ENCODE measurements at places on chromosomes 7 and 10.

DNA sequence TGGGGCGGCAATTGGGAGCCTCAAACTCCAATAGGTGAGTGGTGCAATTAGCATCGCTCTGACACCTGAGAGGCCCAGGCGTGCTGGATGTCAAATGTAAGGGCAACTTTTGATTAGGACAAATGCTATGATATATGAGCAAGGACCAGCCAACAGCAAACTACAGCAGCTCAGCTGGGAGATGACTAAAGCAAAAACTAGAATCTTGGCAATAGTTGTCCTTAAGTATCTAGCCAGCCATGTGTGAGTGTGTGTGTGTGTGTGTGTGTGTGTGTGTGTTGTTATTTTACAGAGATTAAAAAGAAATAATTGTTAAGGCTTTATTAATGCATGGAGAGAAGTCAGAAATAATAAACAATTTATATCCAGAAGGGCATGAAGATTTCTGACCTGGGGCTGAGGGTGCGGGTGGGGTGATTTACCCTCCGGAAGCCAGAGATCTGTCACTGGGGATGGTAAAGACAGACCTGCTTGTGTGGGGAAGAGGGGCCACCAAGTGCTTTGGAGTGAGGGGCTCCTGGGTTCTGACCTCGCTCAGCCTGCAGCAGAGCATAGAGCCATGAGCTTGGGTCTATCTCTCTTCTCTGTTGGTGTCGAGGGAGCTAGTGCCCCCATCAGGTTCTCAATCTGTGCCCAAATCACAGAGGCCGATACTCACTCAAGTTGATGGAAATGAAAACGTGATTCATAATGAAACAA is 77.3 kb downstream of the EMX2 start:
- DNase-seq, result no peak

DNA sequence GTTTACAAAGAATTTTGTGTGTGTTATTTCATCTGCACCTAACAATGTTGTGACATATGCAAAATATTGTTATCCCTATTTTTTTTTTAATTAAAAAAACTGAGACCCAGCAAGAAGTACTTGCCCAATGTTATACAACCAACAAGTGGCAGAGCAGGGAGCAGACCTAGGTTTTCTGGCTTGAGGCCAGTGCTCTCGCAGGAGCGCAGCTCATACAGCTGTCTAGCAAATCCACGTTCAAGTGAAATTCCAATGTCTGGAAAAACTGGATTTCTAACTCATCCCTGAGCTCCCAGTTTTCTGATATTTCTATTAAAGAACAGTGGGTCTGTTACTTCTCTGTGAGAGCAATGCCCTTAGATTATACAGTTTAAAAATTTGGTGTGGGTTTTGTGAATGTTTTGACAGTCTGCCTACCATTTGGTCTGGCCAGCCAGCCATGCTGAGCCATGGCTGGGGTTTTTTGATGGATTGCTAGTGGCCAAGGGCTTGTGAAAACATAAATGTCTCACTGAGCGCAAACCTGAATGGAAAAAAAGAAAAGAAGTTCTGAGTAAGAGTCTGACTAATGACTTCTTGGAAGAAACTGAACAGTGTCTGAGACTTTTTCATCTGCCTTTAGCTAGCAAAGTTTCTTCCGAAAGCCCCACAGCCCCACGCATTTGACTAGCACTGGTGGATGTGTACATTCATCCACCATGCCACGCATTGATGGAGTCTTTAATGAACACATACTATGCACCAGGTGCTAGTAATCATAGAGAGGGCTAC is 15.4 kb upstream of the PRF1 start:
- peak; percentile 61 for DNase-seq

GRCh38 chr10:105950410-105950809 is 1214.1 kb downstream of the SORCS1 start:
- DNase-seq, result peak; percentile 61

DNA sequence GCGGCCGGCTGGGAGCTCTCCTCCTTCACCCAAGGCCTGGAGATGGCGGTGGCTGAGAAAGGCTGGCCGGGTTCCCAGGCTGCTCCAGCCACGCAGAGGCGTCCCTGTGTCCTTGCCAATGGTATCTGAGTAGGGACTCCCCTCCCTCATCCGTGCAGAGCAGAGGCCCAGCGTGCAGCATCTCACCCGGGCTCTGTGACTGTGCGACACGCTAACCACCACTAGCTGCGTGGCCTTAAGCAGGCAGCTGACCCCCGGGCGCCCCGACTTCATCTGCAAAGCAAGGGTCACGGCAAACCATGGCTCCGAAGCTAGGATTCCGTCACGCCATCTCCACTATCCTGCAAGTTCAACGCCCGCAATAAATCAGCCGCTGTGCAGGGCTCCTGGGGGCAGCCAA is 47.2 kb upstream of the TNRC18 start:
- DNase-seq, result no peak

GRCh38 chr10:34996843-34997242 is 93.3 kb downstream of the CUL2 start:
- DNase-seq, result peak; percentile 36

- no peak for DNase-seq
Measured at GRCh38 chr10:13421382-13421917, 73.4 kb upstream of the SEPHS1 start.

GRCh38 chr7:156585025-156585648 is 55.4 kb upstream of the RNF32 start:
- DNase-seq, result no peak

DNA sequence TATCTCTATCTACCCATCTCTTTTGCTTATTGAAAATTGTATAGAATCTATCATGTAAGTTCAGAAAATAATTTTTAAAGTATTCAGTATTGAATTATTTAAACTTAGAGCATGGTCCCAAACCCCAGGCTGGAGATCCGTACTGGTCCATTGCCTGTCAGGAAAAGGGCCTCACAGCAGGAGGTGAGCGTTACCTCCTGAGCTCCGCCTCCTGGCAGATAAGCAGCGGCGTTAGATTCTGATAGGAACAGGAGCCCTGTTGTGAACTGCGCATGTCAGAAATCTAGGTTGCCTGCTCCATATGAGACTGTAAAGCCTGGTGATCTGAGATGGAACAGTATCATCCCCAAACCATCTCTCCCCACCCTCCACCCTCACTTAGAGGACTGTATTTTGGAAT is 266.0 kb upstream of the CNTNAP2 start:
- DNase-seq, result no peak

- DNase-seq, result peak; percentile 59
Measured at GRCh38 chr10:6445671-6446316, 134.3 kb downstream of the PRKCQ start.

DNA sequence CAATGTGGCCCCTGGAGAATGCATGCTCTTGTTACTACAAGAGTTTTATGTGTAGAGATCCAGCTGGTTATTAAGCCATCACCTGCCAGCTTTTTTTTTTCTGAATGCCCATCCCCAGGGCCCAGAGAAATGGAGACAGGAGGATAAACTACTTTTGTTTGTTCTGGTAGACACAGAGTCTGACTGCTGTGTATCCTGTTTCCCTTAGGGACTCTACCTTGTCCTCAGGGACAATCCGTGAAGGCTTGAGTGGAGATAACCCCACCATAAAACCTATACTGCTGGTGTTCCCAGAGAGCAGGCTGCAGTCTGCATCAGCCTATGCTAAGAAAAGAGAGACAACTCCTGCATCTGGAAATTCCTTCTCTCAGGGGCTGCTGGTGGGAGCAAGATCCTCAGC is at the start of gene OR2A5:
TSS of gene OR2A5 (plus strand) at position 301 of the 400 bp plus-strand sequence. CDS start 1,454 bp downstream, outside the sequence.
- no peak for DNase-seq

DNA sequence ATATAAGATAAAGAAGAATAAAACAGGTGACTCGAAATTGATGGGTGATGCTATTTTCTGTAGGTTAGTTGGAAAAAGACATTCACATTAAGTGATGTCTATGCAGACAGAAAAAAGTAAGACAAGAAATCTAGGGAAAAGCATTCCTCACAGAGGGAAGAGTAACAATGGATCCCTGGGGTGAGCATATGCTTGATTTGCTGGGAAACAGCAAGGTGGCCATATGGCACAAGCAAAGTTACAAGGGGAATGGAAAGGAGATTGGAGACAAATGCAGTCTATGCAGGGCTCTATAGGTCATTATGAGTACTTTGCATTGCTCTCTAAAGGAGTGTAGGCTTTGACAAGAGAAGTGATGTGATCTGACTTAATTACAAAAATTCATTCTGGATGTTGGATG is 90.9 kb upstream of the ZNF804B start:
- DNase-seq, result no peak

- no peak for DNase-seq
Measured at GRCh38 chr10:106284802-106285587, 879.5 kb downstream of the SORCS1 start.

GRCh38 chr10:132929953-132930548 is 12.3 kb downstream of the CFAP46 start:
- DNase-seq, result no peak
